RWPE2 (cell line): ENCODE measurements at places on chromosomes 2 and 18.

- H3K4me1 ChIP-seq: no peaks in the 10 kb centered on the region
- no peak for DNase-seq
- no peak overlapping the region for H3K4me3 ChIP-seq
- H3K27ac ChIP-seq: no peak overlapping the region
- H3K27me3 ChIP-seq: no peaks in the 10 kb centered on the region
Observed at GRCh38 chr2:198597648-198598047, 793.3 kb downstream of the PLCL1 start.

DNA sequence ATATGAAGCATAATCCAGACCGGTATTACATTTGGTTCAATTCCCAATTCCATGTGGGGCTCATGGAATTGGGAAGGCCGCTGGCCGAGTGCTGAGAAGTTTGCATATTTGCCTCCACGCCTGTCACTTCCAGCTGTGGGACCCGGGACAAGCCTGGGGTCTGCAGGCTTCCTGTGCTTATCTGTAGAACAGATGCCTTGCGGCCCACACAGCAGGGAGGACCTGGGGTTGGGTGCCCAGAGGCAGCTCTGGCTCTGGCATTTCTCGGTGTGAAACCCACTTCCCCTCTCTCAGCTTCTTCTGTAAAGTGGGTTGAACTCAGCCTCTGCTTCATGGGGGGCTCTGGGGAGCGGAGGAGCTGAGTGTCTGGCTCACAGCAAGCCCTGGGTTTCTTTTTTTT lies 97.9 kb downstream of the SH3BP4 start:
- H3K36me3 ChIP-seq: peaks cover 61% of the 10 kb centered on the region
- H3K4me3 ChIP-seq: no peak overlapping the region
- no peak for DNase-seq

DNA sequence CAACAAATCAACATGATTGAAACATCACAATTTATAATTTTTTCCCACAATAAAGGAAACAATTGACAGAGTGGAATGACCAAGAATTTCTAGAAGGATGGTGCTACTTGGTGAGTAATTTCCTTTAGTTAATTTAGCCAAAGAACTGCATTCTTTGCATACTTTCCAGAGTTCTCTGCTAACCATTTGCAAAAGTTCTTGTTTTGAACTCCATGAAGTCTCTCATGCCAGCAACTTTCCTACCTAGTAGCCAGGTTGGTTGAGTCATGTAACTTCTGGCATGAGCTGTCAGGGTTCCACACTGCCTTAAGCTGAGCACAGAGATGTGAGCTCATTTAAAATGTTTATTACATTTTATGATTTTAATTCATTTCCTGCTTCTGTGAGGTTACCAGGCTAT lies 539.6 kb downstream of the PID1 start:
- no peaks in the 10 kb centered on the region for H3K36me3 ChIP-seq
- H3K27ac ChIP-seq: peak overlapping the region; percentile 82
- H3K4me3 ChIP-seq: no peak overlapping the region
- peaks cover 30% of the 10 kb centered on the region for H3K4me1 ChIP-seq
- no peaks in the 10 kb centered on the region for H3K27me3 ChIP-seq

DNA sequence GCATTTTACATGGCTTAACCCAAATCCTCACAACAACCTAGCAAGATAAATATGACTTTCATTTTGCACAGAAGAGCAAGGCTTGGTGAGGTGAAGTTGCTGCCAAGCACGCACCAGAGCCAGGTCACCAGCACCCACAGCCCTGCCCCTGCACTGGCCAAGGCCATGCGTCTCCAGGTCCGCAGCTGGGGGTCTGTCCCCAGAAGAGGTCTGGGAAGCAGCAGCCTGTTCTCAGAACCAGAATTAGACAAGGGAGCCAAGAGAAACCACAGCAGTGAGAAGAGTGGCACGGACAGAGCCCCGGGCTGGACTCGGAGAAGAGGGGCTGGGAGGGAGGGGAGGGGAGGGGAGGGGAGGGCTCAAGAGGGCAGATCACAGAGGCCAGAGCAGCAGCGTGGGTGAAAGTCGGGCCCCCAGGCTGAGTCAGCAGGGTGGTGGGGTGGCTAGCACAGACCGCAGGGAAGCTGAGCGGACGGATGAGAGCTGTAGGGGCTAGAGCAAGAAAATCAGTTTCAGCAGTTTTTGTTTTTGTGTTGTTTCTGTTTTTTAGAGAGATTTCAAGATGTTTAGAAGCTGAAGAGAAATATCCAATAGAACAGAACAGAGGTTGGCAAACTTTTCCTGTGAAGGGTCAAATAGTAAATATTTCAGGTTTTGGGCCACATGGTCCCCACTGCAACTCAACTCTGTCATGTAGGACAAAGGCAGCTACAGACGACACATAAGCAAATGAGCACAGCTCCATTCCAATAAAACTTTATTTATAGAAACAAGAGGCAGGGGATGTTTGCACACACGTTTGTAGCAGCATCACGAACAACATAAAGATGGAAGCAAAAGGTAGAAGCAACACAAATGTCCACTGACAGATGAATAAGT lies 7.4 kb upstream of the MTERF4 start:
- no peak overlapping the region for H3K27ac ChIP-seq
- no peak for DNase-seq
- no peaks in the 10 kb centered on the region for H3K4me1 ChIP-seq
- H3K4me3 ChIP-seq: no peak overlapping the region
- no peaks in the 10 kb centered on the region for H3K27me3 ChIP-seq
- peaks cover 7% of the 10 kb centered on the region; the same call in 1 of the 2 replicates for H3K36me3 ChIP-seq

- no peaks in the 10 kb centered on the region for H3K27me3 ChIP-seq
- H3K36me3 ChIP-seq: no peaks in the 10 kb centered on the region
- H3K27ac ChIP-seq: no peak overlapping the region
- H3K4me1 ChIP-seq: no peaks in the 10 kb centered on the region
- DNase-seq: no peak
Observed at GRCh38 chr2:188452084-188452483, 160.4 kb downstream of the GULP1 start.

- H3K27ac ChIP-seq: no peak overlapping the region
- no peak for DNase-seq
- no peaks in the 10 kb centered on the region for H3K36me3 ChIP-seq
Observed at GRCh38 chr2:82656420-82656819, 1802.7 kb downstream of the SUCLG1 start.

GRCh38 chr2:160278101-160278878 lies 78.2 kb upstream of the ITGB6 start:
- no peak for DNase-seq
- peaks cover 16% of the 10 kb centered on the region for H3K4me1 ChIP-seq
- H3K36me3 ChIP-seq: peaks cover 79% of the 10 kb centered on the region
- peak overlapping the region; percentile 82 for H3K27ac ChIP-seq

GRCh38 chr2:201580486-201580885 lies 62.8 kb downstream of the TMEM237 start:
- no peaks in the 10 kb centered on the region for H3K36me3 ChIP-seq
- no peak overlapping the region for H3K4me3 ChIP-seq
- DNase-seq: no peak
- H3K27ac ChIP-seq: no peak overlapping the region
- H3K4me1 ChIP-seq: no peaks in the 10 kb centered on the region

- no peaks in the 10 kb centered on the region for H3K36me3 ChIP-seq
- H3K4me3 ChIP-seq: no peak overlapping the region
- H3K27ac ChIP-seq: no peak overlapping the region
- no peaks in the 10 kb centered on the region for H3K27me3 ChIP-seq
- H3K4me1 ChIP-seq: no peaks in the 10 kb centered on the region
Observed at GRCh38 chr2:133541376-133541775, 26.9 kb downstream of the NCKAP5 start.

DNA sequence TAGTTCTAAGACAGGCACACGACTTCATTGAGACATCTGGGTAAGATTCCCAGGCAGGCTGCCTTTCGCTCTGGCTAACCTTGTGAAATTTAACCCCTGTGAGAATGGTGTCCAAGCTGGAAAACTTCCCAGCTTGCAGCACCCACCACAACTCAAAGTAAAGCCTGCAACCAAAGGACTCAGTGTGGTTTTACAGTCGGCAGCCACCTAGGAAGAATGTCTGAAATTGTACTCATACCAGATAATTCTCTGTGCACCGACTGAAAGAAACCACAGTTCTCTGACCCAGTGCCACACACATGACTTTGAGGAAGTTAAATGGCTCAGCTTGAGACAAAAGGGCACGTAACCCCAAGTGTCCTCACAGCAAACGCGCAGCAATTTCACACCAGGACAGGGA lies 125.7 kb downstream of the RBMS1 start:
- peaks cover 39% of the 10 kb centered on the region for H3K4me1 ChIP-seq
- H3K4me3 ChIP-seq: no peak overlapping the region
- H3K27me3 ChIP-seq: no peaks in the 10 kb centered on the region

DNA sequence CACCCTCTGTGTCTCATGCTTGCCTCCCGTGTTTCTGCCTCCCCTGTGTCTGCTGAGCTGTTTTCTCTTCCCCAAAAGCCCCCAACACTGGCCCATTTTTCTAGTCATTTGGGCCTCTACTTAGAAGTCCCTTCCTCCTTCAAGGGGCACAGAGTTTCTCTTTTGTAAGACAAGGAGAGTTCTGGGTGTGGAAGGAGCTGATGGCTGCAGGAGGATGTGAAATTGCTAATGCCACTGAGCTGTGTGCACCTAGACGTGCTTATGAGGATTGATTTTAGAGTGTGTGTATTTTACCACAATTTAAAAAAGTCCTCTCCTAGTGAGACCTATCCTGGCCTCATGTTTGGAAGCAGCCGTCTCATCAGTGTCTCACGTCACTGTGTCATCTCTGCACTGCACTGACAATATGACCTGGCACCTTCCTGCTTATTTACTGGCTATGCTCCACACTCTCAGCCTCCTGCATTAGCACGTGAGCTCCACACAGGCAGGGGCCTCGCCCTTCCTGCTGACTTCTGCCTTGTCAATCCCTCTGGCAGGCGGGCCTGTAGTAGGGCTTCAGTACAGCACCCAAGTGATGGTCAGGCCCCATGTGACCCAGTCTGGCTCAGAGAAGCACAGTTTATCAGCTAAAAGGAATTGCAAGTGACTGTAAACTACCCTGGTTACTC lies 8.0 kb upstream of the MBP start:
- H3K4me3 ChIP-seq: no peak overlapping the region
- no peak overlapping the region for H3K27ac ChIP-seq
- H3K27me3 ChIP-seq: no peaks in the 10 kb centered on the region
- DNase-seq: no peak
- H3K36me3 ChIP-seq: no peaks in the 10 kb centered on the region

DNA sequence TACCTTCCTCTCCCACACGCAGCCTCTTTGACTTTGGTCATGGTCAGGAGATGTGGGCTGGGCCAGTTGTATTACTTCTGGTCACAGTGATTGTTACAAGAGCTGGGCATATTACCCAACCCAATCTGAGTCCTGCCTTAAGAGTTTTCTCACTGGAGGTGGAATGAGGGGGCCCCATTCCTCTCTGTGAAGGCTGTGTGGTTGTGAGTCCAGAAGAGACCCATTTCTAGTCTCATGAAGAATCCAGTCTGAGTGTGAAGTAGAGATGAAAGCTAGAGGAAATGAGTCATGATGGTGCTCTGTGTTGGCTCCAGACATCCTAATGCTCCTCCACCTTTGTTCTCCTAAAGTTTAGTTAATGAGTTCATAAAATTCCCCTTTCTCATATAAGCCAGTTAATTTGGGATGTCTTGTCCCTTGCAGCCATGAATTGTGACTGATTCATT lies 50.8 kb upstream of the RASGRP3 start:
- H3K27ac ChIP-seq: no peak overlapping the region
- no peak overlapping the region for H3K4me3 ChIP-seq
- no peaks in the 10 kb centered on the region for H3K36me3 ChIP-seq
- H3K27me3 ChIP-seq: no peaks in the 10 kb centered on the region
- no peak for DNase-seq
- no peaks in the 10 kb centered on the region for H3K4me1 ChIP-seq

DNA sequence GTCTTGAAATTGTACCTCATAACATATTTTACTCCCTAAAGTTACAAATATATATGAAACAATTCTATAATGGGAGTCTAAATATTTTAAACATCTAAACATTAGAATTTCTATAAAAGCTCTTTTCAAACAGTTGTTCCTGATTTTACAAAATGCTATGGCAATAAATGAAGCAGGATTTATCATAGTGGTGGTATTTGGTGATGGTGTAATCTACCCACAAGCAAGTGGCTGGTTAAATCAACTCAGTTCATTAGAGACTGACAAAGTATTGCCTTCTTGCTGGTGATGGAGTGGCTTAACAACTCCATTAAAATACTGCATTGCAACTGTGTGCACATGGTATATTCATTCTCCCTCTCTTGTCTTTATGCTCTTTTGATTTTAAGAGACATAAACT lies 138.9 kb downstream of the PMAIP1 start:
- no peak for DNase-seq
- H3K36me3 ChIP-seq: no peaks in the 10 kb centered on the region
- H3K4me1 ChIP-seq: peaks cover 10% of the 10 kb centered on the region

- H3K4me1 ChIP-seq: no peaks in the 10 kb centered on the region
- H3K36me3 ChIP-seq: no peaks in the 10 kb centered on the region
- no peaks in the 10 kb centered on the region for H3K27me3 ChIP-seq
- no peak overlapping the region for H3K4me3 ChIP-seq
- no peak overlapping the region for H3K27ac ChIP-seq
Observed at GRCh38 chr2:148540022-148540421, 104.5 kb upstream of the EPC2 start.

- H3K27ac ChIP-seq: no peak overlapping the region
- no peaks in the 10 kb centered on the region for H3K36me3 ChIP-seq
- no peaks in the 10 kb centered on the region for H3K4me1 ChIP-seq
- no peaks in the 10 kb centered on the region for H3K27me3 ChIP-seq
- no peak overlapping the region for H3K4me3 ChIP-seq
Observed at GRCh38 chr18:57029761-57030160, 117.1 kb upstream of the BOD1L2 start.

- no peak for DNase-seq
- no peak overlapping the region for H3K4me3 ChIP-seq
- no peaks in the 10 kb centered on the region for H3K4me1 ChIP-seq
- no peak overlapping the region for H3K27ac ChIP-seq
Observed at GRCh38 chr18:8283891-8284585, 325.2 kb upstream of the RAB12 start.

DNA sequence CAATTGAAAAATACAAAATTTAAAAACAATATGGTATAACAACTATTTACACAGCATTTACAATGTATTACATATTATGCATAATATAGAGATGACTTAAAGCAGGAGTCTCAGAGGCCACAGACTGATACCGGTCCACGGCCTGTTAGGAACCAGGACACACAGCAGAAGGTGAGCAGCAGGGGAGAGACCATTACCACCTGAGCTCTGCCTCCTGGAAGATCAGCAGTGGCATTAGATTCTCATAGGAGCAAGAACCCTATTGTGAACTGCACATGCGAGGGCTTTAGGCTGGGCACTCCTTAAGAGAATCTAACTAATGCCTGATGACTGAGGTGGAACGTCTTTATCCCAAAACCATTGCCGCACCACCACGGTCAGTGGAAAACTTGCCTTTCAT lies 58.0 kb downstream of the SMAD2 start:
- H3K4me3 ChIP-seq: no peak overlapping the region
- no peak for DNase-seq
- H3K27ac ChIP-seq: no peak overlapping the region
- no peaks in the 10 kb centered on the region for H3K27me3 ChIP-seq
